Osteocyte (in vitro differentiated cells): ENCODE measurements at places on chromosomes 4 and X. TPM values are rescaled to one million over a fixed set of nuclear protein-coding genes. Genes with fewer than 3 reads are reported as not detected.

GRCh38 chr4:79682801-79683530 lies 274.9 kb upstream of the GK2 start:
- no peaks in the 10 kb centered on the region for H3K36me3 ChIP-seq
- H3K4me3 ChIP-seq, result no peak overlapping the region
- DNase-seq, result no peak
- H3K27ac ChIP-seq, result no peak overlapping the region
- H3K27me3 ChIP-seq, result peaks cover 2% of the 10 kb centered on the region

GRCh38 chr4:73607375-73608033 lies 12.7 kb downstream of the RASSF6 start:
- no peak overlapping the region for H3K4me3 ChIP-seq
- H3K27me3 ChIP-seq, result peaks cover 61% of the 10 kb centered on the region

GRCh38 chr4:167424341-167425256 lies 190.3 kb upstream of the SPOCK3 start:
- H3K4me3 ChIP-seq, result no peak overlapping the region
- no peaks in the 10 kb centered on the region for H3K27me3 ChIP-seq
- no peak overlapping the region for H3K27ac ChIP-seq
- H3K4me1 ChIP-seq, result no peaks in the 10 kb centered on the region

- peaks cover 11% of the 10 kb centered on the region for H3K27me3 ChIP-seq
- H3K4me3 ChIP-seq, result no peak overlapping the region
- H3K36me3 ChIP-seq, result no peaks in the 10 kb centered on the region
- H3K4me1 ChIP-seq, result no peaks in the 10 kb centered on the region
- no peak for DNase-seq
Observed at GRCh38 chr4:83115656-83116285, 1.2 kb upstream of the PLAC8 start.

GRCh38 chrX:105552395-105552794 lies 269.9 kb upstream of the NRK start:
- H3K27ac ChIP-seq, result no peak overlapping the region
- no peaks in the 10 kb centered on the region for H3K27me3 ChIP-seq
- H3K4me3 ChIP-seq, result no peak overlapping the region
- no peaks in the 10 kb centered on the region for H3K4me1 ChIP-seq
- no peaks in the 10 kb centered on the region for H3K36me3 ChIP-seq

- no peaks in the 10 kb centered on the region for H3K27me3 ChIP-seq
- peaks cover 50% of the 10 kb centered on the region for H3K4me1 ChIP-seq
- H3K36me3 ChIP-seq, result no peaks in the 10 kb centered on the region
- no peak for DNase-seq
Observed at GRCh38 chr4:26343038-26343398, 22.2 kb downstream of the RBPJ start.

DNA sequence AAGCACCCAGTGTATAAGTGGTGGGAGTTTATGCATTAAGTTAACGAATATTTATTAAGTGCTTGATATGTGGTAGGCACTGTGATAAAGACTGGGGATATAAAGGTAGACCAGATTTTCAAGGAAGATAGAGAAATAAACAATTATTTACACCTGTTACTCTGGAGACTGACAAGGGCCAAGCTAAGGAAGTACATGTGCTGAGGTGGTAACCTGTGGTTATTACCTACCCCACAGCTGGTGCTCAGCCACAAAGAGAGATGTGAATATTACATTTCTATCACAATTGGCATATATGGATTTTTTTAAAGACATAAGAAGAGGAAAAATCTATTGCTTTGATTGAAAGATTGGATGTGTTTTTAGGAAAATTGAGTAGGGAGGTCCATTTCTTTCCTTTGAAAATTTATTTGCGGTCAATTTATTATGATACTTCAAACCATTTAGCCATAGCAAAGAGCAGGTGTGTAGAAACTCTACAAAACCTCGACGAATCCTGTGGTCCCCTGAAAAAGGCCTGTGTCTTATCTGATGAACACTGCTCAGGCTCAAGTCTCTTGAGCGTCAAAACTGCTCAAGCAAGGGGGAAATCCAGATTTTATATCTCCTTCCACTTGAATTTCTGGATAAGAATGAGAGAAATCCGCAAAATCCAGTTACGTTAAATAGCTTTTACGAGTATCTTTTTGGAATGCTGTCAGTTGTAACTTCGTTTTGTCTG lies 217.7 kb upstream of the HAND2 start:
- no peaks in the 10 kb centered on the region for H3K4me1 ChIP-seq
- no peaks in the 10 kb centered on the region for H3K36me3 ChIP-seq
- H3K27me3 ChIP-seq, result peaks cover 2% of the 10 kb centered on the region
- no peak overlapping the region for H3K27ac ChIP-seq

GRCh38 chr4:48483006-48483776 lies at the start of gene SLC10A4:
SLC10A4 (plus strand) TSS chr4:48483343; CDS start chr4:48483562, 219 bp downstream.
- no peak within 1 kb of the TSS for H3K27ac ChIP-seq
- peak within 1 kb of the TSS; percentile 67 for H3K4me3 ChIP-seq
- H3K36me3 ChIP-seq, result no peaks in the 10 kb centered on the region
- DNase-seq, result no peak

GRCh38 chrX:126770179-126770578 lies 49.4 kb upstream of the PRR32 start:
- no peaks in the 10 kb centered on the region for H3K27me3 ChIP-seq
- H3K36me3 ChIP-seq, result no peaks in the 10 kb centered on the region
- no peak for DNase-seq

DNA sequence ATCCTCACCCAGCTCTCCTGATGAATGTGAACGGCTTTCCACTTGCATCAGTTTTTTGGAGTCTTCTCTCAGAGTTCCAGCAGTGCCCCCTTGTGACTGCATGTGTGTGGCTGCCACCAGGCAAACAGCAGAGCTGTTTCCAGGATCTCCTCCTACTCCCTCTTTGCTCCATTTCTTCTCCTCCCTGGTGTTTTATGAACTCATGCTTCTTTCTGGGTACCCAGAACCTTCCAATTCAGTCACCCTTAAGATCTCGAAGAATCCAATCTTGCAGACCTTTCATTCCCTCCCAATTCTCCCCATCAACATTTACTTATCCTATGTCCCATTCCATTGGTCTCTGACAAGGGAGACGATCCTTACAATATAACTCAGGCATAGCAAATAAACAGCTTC lies 6.8 kb upstream of the TCEANC start:
- H3K36me3 ChIP-seq, result no peaks in the 10 kb centered on the region
- H3K27me3 ChIP-seq, result no peaks in the 10 kb centered on the region
- no peak overlapping the region for H3K27ac ChIP-seq
- peaks cover 1% of the 10 kb centered on the region for H3K4me1 ChIP-seq

HTN1 gene
- not detected in 2 replicates for total RNA-seq

OCRL gene
- 49.8 and 52.8 TPM in 2 replicates for total RNA-seq

LINC00632 gene
- total RNA-seq, result 266 and 291 TPM in 2 replicates
